Activated CD4-positive, CD25-positive, alpha-beta regulatory T cell treated with anti-CD3 and anti-CD28 coated beads, Interleukin-2, amount 50 U/mL, for 24 hours (primary cell): ENCODE measurements at places on chromosomes 5 and 9.

DNA sequence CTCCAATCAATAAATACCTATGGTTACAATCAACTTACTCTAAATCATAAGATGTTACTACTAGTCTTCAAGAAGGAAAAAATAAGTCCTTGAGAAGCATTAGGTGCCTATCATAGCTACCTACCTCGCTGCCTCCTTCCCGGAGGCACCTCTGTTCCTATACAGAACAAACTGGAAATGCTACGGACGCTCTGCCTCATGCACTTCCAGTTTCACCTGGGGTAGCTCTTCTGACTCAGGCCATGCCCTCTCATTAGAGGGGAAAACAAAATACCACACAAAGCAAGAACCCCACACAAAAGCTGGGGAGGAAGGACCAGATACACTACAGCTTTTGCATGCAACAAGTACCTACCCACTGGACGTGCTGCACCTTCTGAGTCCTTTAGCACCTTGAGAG, 12.4 kb downstream of the SPRY4 start:
- ATAC-seq = no peak

GRCh38 chr5:124658867-124659557, 87.4 kb downstream of the ZNF608 start:
- ATAC-seq = no peak

DNA sequence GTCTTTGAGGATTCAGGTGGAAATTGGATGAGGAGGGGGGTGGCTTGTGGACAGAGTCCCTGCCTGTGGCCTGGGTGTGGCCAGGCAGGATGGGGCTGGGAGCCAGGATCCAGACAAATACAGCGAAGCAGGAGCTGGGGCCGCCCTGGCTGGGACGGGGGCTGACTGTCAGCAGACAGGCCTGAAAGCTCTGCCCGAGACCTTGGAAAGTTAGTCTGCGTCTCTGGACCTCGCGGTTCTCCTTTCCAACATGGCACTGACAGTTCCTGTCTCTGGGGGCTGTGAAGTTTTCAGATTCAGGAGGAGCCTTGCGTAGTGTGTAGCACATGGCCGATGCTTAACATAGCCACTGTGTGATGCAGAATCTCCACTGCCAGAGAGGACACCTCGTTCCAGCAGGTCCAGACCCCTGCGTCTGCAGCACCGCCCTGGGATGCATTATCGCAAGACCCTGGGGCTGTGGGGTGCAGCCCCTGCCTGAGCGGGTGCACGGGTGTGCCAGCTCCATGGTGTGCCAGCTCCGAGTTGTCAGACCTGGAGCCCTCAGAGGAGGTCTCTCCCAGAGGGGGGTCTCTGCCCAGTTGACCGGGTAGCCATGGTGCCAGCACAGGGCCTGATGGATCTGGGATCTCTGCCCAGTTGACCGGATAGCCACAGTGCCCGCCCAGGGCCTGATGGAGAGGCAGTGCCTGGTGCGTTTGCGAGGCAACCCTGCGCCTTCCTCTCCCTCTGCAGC, 89.3 kb downstream of the COL5A1 start:
- no peak for ATAC-seq

DNA sequence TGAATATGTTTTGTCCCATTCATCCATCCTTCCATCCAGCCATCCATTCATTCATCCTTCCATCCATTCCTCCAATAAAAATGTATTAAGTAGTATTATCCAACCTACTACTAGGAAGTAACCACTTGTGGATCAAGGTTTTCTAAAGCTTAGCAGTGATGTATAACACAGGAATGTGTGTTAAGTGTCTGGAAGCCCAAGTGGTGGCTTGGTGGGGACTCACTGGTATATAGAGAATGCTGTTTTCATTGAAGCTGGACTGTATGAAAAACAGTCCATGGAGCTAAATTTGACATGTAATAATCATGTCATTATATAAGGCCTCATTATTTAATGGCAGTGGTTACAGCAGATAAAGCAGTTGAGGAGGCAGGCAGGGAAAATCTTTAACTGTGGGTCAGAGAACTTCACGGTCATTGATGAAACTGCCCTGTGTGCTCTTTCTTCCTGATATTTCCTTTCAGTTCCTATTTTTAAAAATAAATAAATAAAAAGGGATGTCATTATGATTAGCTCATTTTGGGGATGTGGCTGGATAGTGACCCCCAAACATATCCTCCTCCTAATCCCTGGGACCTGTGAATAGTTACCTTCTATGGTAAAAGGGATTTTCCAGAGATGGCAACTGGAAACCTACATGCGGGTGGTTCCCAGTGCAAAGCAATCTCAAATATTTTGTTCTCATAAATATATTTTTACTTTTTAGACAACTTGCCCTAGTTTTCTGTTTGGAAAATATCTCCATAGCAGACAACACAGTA, 82.3 kb downstream of the DAPK1 start:
- ATAC-seq = no peak

- ATAC-seq = no peak
Observed at GRCh38 chr9:7707934-7708333, 91.6 kb downstream of the DMAC1 start.

GRCh38 chr5:2029206-2029605, 146.5 kb upstream of the IRX4 start:
- no peak for ATAC-seq

DNA sequence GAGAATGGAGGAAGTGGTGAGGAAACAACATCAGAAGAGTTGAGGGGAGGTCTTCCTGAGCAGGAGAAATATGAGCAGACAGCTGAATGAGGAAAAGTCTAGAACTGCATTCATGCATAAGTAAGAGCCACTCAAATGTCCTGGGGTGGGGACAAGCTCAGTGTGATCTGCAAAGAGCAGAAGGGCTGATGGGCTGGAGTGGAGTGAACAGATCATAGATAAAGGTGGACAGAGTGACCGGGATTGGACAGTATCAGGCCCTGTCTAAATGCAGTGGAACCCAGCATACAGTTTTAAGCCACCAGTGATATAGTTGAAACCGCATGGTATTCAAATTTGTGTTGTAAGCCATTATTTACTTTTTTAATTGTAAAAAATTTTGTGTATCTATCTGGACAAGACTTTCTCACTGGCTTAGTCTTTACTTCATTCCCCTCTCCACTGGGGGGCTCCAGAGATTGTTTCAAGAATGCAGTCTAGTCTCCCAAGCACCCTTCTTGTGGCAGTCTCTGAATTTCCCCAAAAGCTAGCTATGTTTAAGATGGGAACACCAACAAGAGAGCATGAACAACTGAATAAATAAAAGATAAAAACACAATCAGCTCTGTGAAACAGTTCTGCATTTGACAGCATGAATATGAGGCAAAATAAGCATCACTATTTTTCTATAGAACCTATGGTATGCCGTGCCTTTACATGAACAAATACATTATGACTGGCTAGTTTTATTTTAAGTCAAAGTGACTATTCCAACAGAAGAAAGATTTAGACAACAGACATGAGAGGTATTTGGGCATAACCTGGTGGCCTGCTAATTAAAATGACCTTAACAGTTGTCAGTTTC, 10.7 kb upstream of the STK32A start:
- ATAC-seq = no peak

- no peak for ATAC-seq
Observed at GRCh38 chr9:113808391-113809358, 67.4 kb upstream of the ZNF618 start.

GRCh38 chr5:156354571-156354970, 27.6 kb downstream of the SGCD start:
- no peak for ATAC-seq

DNA sequence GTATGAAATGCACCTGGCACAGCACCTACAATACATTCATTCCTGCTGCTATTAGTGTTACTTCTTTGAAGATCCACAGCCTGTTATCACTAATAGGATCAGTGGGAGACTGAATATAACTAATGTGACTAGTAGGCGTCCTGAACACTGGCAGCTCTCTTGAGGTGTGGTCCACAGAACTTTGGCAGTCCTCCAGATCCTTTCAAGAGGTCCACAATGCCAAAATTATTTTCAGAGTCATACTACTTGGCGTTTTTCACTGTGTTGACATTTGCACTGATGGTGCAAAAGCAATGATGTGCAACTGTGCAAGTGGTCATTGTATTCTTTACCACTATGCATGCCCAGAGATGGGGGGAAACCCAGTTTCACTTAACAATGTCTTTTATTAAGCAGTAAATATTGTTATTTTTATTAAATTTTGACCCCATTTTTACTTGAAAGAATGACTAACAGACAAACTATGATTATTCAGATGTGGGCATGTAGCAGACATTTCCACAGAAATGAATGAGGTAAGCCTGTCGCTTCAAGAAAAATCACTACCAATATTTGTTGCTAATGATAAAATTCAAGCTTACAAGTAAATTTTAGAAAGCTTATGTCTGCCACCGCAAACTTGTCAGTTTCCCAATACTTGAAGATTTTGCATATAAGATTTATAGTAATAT, 48.9 kb downstream of the ADRB2 start:
- ATAC-seq = no peak

DNA sequence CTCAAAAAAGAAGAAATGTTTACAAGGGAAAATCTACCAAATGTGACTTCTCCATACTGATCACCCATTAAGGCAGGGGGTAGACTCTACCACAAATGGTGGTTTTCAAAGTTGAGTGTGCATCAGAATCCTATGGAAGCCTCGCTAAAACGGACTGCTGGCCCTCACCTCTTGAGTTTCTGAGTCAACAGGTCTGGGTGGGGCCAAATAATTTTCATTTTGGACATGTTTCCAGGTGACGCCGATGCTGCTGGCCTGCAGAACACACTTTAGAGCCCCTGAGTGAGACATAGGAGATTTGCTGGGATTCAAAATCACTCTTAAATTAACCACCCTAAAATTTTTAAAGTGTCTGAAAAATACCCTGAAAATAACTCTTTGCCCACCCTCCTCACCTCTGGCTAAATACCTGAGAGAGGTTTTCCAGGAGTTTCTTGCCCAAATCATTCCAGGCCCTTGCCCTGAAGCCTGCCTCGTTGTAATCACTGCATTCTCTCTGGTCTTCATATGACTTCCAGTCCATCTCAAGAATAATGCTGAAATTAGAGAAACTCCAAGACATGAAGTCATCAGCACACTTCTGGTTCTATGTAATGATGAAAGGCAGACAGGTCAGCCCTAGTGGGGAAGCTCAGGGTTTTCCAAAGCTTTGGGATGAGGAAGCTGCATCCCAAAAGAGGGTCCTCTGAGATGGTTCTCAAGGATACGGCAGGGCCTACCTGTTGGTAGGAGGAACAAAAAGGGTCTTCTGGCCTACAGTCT, 18.2 kb downstream of the C9orf152 start:
- no peak for ATAC-seq

DNA sequence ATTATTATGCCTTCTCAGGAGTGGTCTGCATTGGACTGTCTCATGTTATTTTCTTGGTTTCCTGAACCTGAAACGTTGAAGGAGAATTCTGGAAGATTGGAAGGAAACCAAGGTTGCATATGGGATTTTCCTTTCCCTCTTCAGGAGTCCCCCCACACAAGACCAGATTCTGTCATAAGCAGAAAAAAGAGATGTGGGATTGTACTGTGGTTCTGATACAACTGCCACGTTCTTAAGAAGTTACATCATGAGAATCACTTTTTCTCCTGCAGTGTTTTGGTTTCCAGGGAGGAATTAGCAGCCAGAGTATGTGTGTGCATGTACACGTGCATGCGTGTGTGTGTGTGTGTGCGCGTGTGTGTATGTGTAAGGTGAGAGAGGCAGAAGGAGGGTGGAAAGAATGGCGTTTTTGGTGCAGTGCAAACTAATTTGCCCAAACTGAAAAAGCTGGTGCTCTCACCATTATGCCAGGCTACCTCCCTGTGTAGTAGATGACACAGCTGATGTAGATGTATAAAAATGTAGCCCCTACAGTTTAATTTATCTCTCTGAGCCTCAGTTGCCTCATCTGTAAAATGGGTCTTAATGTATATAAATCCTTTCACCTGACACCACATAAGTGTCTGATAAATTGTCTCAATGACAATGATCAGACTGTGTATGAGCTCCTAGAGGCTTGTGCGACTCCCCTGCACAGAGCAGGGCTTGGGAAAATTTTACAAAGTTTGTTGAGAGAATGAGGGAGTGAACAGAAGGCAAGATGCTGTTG, 38.6 kb downstream of the RALGPS1 start:
- no peak for ATAC-seq
